Activated CD8-positive, alpha-beta memory T cell treated with anti-CD3 and anti-CD28 coated beads for 48 hours (primary cell): ENCODE measurements at places on chromosomes 7 and 10.

DNA sequence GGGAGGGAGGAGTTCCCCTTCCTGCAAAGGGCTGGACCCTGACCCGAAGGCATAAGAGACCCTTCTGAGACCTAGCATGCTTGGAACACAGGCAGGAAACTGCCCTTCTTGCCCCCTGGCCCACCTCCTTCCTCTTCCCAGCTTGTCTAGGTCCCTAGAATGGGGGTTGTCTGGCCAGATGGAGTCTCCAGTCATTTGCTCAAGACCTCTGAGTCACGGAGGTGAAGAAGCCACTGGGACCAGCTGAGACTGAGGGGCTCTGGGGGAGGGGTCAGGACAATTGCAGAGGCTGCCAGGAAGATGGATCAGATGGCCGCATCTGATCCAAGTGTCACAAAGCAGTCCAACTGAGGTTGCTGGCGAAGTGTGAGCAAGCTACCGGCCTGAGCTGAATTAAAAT lies 46.2 kb downstream of the COL13A1 start:
- no peak for DNase-seq

DNA sequence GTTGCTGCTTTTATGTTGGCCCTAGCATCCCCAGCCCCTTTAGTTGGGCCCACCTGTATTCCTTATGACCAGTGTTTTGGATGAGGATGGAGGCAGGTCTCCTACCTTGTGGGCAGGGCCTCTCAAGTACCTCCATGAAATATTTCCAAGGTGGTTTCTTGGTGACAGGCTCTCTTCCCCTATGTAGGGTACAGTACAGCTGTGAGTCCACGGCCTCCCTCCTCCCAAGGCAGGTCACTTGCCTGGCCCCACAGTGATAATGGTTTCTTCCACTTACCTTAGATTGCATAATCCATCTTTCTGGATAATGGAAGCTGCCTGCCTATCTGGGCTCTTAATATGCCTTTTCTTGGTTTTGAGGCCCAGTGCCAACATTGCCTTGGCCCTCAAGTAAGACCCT lies 110.4 kb downstream of the NT5C2 start:
- DNase-seq, result no peak

GRCh38 chr7:136971776-136972175 lies 103.3 kb downstream of the CHRM2 start:
- DNase-seq, result no peak

GRCh38 chr7:101180130-101180755 lies at the start of gene NAT16:
NAT16 (minus strand) TSS chr7:101180293; CDS start chr7:101174807, 5,486 bp downstream.
- no peak for DNase-seq

DNA sequence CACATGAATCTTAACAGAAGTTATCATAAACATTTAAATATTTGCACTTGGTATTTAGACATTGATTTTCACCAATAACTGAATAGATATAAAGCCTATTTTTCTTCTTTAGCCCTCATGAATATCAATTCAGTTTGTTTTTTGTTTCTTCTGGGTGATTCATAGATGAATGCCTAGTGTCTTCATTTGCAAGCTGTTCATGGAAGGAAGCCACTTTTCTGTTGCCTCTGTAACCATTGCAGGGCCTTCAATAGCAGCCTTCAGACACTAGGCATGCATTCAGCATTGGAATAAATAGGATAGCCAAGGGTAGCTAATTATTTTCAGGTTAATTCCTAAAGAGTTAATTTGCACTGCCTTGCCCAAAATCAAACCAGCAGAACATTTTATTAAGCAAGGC lies 375.3 kb downstream of the DPP6 start:
- no peak for DNase-seq
